ENCODE measurements at places on chromosomes 16 and 17.

GRCh38 chr16:51062039-51062438 lies 89.0 kb downstream of the SALL1 start:
- DNase-seq: no peak

DNA sequence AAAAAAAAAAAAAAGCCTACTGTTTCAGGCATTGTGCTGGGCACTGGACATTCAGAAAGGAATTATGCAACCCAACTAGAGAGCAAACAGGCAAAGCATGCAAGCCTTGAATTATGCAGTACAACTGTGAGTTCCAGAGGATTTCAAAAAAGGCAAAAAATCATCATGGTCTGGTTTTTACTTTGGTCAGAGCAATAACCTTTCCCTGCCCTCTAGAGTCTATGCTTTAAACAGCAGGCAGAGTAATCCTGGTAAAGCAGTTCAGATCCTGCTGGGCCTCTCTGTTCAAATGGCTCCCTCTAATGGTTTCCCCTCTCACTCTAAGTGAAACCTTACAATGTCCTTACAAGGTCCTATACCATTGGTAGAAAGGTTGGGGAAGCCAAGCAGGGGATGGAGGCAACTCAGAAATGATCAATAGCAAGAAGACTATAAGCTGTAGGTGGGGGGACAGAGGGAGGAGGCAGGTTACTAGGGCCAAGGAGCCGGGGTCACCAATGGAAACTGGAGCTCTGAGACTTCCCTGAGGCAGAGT lies 4.6 kb upstream of the TAF15 start:
- no peak for DNase-seq

DNA sequence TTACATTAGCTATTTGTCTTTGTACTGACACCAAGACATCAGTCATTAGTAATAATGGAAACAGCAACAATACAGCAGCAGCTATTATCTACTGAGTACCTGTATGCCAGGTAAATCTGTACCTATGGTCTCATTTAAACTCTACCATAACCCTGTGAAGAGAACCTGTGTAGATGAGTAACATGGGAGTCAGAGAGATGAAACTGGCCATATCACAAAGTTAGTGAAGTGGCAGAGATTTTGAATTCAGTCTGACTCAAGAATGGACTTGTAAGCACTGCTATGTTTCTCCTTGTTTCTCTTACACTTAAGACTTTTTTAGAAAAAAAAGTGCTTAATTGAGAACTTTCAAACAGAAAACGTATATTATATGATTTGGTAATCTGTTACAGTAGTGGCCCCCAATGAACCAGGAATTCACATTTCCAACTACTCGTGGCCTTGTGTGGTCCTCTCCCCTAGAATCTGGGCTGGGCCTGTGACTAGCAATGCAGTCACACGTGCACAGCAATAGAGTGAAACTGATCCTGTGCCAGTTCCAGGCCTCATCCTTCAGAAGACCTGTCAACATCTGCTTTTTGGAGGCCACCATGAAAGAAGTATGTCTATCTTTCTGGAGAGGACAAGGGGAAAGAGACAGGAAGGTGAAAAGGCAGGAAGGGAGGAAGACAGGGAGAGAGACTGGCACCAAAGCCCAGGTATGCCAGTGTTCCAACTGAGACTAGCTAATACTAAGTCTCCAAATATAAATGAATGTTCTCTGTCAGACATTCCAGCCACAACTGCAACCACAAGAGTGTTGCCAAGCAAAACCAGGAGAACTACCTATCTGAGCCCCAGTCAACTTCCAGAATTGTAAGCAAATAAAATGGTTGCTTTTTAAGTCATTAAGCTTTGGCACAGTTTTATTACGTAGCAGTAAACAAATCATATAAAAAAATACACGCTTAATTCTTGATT lies 12.0 kb downstream of the CRLF3 start:
- no peak for DNase-seq

DNA sequence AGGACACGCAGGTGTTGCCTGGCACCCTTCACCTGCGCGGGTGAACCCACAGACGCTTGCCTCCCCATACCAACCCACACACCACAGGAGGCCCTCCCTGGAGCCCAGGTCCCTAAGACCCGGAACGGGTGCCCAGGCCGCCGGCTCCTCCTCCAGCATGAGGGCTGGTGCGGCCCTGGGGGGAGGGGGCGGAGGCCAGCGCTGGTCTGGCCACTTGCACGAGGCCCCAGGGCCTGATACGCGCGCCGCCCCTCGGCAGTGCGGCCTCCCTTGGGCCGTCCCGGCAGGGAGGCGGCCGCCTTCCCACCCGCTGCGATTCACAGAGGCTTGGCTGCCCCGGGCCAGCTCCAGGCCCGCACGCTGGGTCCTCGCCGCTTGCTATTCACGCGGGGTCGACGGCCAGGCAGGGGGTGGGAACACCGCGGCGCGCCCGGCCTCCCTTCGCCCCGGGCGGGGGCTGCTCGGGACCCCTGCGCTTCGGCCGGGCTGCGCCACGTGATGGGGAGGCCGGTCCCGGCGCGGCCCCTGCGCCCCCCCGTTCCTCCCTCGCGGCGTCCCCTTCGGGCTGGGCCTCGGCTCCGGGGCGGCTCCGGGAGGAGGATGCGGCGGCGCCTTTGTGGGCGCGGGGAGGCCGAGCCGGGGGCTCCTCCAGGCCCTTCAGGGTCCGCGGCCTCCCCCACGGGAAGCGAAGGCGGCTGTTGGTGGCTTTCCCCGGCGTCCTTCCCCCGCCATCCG lies 685 bp downstream of the FASN start:
- DNase-seq: no peak

DNA sequence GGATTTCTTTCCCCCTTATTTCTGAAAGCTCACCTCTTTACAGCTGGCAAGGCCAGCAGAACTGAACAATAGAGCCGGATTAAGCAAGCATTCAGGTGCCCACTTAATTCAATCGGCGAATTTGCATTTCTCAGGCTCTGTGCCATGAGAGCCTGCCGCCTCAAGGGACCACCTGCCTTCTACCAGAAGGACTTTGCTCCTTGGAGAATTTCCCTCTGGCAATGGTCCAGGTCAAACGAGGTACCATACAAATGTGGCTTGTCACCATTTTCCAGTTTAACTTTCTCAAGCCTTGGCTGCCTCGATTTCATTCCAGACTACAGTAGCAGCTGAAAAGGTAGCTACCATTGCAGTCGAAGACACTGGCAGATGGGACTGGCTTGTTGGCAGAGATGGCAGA lies 534.0 kb downstream of the MAF start:
- DNase-seq: no peak

GRCh38 chr16:15899538-15900100 lies 11.2 kb upstream of the CEP20 start:
- no peak for DNase-seq

DNA sequence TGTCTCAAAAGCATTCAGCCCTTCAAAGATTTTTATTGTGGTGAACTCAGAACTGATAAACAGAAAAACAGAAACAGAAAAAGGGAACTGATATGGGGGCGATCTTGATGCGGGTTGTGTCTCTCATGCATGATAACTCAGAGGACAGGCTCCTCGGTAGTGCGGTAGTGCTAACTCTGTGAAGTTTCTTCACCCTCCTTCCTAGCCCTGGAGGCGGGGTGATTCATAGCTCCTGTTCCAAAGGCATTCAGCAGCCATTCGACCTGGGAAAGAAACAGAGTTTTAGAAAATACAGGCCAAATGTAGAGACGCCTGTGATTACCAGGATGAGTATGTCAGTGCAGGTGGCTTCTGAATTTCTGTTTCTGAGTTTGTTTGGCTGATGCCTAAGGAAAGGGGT lies 5.5 kb upstream of the MAF start:
- DNase-seq: no peak

DNA sequence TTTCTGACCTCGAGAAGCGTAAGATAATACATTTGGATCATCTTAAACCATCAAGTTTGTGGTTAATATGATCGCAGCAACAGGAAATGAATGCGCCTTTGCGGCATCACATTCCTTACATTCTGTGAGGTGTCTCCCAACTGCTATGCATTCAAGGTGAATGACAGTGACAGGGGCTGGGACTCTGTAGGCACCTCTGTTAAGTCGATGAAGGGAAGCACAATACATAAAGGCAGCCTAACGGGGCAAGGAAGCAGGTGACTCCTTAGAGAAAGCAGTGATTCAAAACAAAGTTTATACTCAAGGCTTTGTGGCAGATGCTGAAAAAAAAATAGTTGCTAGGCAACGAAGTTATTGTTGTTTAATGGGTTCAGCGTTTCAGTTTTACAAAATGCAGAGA lies 21.6 kb upstream of the EVPL start:
- no peak for DNase-seq

DNA sequence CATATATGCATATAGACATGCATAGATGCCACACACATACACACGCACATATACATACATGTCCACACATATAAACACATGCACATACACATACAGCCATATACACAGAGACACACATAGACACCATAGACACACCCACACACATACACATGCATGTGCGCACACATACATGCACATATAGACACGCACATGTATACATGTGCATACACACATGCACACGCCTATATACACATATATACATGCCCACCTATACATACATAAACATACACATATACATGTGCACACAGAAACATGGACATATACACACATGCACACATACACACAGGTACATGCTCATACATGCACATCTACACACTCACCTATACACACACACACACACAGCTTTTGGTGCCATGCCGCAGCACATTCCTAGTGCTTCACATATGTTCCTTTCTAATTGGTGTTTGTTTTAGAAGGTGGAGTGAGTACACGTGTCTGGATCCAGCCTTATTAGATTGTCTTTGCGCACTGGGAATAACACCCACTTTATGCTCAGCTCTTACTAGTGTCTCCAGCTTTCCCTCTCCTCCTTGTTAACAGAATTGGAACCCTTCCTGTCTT lies 198.0 kb downstream of the RPTOR start:
- DNase-seq: no peak

DNA sequence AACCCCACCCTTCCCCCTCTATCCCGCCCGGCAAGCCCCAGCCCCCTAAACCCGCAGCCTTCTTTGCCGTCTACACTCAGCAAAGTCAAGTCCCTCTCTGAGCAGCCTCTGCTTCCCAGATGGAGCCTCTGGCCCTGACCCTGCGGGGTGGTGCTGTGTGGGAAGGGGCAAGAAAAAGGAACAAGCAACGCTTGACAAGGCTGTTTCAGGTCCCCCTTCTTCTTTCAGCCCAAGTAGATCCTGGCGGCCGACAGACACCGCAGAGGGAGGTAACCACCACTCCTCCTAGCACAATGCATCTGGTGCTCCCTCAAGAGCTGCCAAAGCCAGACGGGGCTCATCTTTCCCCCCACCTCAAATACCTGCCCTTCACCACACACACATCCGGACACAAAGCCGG lies 178.3 kb downstream of the ENGASE start:
- DNase-seq: no peak

DNA sequence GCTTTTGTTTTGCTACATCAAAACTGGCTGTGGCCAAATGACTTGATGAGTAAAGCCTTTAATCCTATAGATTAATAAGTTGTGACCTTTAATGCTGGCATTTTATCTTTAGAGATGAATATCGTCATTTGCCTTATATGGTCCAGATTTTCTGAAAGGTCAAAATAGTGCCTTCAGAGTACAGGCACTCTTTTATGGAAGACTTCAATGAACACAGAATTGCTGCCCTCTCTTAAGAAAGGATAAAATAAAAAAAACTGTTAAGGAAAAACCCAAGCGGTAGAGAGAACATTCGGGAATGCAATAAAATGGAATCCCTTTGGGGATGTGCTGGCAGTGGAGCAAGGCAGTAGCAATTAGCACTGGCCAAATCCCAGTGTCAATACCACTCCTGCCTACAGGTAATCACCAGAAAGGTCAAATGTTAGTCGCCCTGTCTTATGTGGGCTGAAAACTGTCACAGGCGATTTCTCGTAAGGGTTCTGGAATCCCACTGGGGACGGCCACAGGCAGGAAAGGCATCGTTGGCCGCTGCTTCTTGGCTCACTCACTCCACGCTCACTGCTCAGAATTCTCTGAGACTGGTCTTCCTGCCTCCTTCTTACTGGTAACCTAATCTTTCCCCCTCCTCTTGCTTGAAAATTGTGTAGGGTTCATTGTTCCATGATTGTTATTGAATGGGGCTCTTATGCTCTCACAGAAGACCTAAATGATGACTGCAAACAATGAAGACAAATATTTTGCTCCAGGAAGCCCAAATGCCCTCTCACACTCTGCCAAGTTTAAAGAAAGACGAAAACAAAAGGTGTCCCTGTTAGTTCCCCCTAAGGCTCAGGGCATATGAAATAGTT lies 45.4 kb upstream of the HSBP1 start:
- no peak for DNase-seq

DNA sequence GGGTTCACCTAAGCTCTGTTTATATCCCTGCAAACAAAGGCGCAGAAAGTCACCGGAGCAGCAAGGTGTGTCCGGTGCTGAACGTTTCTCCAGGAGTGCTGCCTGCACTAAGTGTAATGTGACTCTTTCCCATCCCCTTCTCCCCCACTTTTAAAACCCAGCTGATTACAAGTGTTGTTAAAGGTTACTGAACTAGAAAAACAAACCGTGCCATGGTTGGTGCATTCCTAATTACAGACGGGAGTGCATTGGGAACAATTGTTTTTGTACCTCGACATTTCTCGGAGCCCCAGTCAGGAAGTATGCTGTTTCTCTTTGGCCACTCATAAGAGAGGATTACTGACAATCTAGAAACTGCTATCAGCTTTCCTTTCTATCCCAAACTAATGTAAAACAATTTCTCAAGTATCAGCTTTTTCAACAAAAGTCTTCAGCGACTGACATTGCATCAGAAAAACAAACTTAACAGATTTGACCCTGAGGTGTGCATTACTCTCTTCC lies 441.0 kb upstream of the SALL1 start:
- no peak for DNase-seq

DNA sequence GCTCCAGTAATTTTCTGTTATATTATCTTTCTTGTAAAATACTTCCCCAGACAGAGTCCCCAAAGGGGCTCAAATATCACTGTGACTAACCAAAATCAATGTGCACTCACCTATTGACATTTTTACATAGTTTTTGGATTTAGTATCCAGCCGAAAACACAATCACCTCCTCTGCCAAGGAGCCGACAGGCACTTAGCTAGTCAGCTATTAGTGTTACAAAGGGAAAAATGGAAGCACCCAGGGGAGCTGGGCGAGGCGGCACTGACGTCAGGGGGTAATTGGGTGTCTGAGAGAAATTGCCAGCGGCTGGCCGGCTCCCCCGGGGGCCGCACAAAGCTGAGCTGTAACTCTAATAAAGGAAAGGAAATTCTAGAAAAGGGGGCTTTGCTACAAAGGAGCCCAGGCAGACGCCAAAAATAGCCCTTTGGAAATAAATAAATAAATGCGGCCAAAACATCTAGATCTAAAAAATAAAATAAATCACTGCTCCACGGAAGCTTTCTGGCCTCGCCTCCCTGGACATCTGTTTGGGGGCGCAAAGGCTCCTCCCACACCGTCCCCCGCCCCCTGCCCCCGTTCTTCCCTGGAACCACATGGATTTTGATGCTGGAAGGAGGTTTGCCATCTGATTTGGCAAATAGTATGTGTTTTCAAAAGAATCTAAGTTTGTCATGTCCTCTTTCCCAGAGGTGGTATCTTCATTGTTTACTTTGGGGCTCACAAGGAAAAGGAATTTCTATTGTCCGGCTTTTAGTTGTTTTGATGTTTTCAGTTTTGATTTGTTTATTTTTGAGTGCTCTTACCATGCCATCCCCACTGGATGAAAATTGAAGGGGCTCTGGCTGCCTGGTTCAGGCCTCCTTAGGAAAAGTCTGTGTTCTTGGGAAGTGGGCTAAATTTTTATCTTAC lies 156.7 kb downstream of the ZNF423 start:
- DNase-seq: no peak

All from stimulated activated CD4-positive, alpha-beta T cell treated with anti-CD3 and anti-CD28 coated beads, Interleukin-12 subunit alpha, Interleukin-12 subunit beta, amount 100 ng/mL, for 24 hours (primary cell).